Nephron progenitor cell (in vitro differentiated cells): ENCODE measurements at places on chromosomes 16 and 17.
A peak's percentile ranks its signal among the peaks of the same experiment; 100 is the strongest.

- H3K36me3 ChIP-seq: no peaks in the 10 kb centered on the region
- no peak overlapping the region for H3K27ac ChIP-seq
- H3K27me3 ChIP-seq: peaks cover 40% of the 10 kb centered on the region
- no peak overlapping the region for H3K4me3 ChIP-seq
- H3K4me1 ChIP-seq: peaks cover 13% of the 10 kb centered on the region
Observed at GRCh38 chr17:33976831-33977230, 278.3 kb upstream of the CCL2 start.

- peaks cover 99% of the 10 kb centered on the region for H3K27me3 ChIP-seq
- H3K36me3 ChIP-seq: no peaks in the 10 kb centered on the region
- H3K4me1 ChIP-seq: peaks cover 60% of the 10 kb centered on the region
- no peak overlapping the region for H3K4me3 ChIP-seq
- DNase-seq: no peak
Observed at GRCh38 chr17:49991409-49991808, 3.6 kb downstream of the DLX3 start.

DNA sequence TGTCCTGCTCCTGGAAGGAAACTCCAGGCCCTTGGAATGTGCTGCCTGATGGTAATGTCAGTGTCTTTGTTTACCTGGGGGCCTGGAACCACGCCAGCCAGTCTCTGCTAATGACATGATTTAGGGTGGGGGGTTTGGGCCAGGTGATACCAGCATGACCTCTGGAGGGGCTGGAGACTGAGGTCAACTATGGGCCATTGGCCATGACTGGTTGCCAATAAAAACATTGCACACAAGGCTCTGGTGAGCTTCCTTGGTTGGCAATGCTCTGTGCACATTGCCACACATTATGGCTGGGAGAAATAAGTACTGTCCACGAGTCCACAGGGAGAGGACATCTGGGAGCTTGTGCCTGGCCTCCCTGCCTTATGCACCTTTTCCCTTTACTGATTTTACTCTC, 52.5 kb downstream of the LITAF start:
- H3K27ac ChIP-seq: peak overlapping the region; percentile 47
- H3K4me1 ChIP-seq: peaks cover 33% of the 10 kb centered on the region
- H3K27me3 ChIP-seq: peaks cover 5% of the 10 kb centered on the region
- no peaks in the 10 kb centered on the region for H3K36me3 ChIP-seq

DNA sequence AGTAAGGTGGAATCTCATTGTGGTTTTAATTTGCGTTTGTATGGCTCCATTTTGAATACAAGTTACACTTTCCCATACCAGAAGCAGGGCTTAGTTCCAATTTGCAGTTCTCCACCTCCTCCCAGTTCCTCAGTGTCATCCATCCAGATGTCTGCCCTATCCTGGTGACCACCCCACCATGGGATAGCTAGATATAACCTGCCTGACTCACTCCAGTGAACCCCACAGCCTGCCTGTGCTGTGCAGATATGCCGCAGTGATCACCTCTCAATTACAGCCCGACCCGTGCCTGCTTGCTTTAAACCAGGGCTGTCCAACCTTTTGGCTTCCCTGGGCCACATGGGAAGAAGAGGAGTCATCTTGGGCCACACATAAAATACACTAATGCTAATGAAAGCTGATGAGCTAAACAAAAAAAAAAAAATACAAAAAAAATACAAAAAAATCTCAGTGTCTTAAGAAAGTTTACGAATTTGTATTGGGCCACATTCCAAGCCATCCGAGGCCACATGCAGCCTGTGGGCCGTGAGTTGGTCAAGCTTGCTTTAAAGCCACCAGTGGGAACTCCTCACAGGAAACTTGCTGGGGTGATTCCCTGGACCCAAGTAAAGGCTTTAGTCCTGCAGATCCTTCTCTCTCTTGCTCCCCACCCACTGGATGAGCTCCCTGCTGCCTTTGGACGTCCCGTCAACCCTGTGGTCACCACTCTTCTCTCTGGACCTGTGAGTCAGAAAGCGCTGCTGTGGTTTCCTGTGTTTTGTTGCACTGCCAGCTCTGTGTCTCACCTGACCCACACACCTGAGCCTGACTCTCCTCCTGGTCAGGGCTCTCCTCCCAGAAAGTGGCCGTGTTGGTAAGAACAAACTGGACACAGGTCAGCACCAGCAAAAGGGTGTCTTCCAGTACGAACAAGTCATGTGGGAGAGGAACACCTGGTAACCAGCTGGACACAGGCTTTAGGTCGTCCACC, 83.0 kb downstream of the EMP2 start:
- H3K4me1 ChIP-seq: peaks cover 5% of the 10 kb centered on the region
- H3K27me3 ChIP-seq: peaks cover 15% of the 10 kb centered on the region
- H3K36me3 ChIP-seq: peaks cover 13% of the 10 kb centered on the region
- no peak for DNase-seq
- H3K27ac ChIP-seq: peak overlapping the region; percentile 49

GRCh38 chr17:73879987-73880386, 235.7 kb upstream of the SDK2 start:
- no peak overlapping the region for H3K4me3 ChIP-seq
- H3K36me3 ChIP-seq: no peaks in the 10 kb centered on the region
- peaks cover 35% of the 10 kb centered on the region for H3K27me3 ChIP-seq
- H3K27ac ChIP-seq: no peak overlapping the region

- no peak overlapping the region for H3K27ac ChIP-seq
- H3K27me3 ChIP-seq: no peaks in the 10 kb centered on the region
- no peak overlapping the region for H3K4me3 ChIP-seq
- no peak for DNase-seq
- peaks cover 89% of the 10 kb centered on the region for H3K4me1 ChIP-seq
Observed at GRCh38 chr17:48502312-48502711, 28.5 kb downstream of the HOXB1 start.

GRCh38 chr16:73095142-73095820, 47.4 kb upstream of the ZFHX3 start:
- H3K27ac ChIP-seq: no peak overlapping the region
- peaks cover 16% of the 10 kb centered on the region for H3K27me3 ChIP-seq

DNA sequence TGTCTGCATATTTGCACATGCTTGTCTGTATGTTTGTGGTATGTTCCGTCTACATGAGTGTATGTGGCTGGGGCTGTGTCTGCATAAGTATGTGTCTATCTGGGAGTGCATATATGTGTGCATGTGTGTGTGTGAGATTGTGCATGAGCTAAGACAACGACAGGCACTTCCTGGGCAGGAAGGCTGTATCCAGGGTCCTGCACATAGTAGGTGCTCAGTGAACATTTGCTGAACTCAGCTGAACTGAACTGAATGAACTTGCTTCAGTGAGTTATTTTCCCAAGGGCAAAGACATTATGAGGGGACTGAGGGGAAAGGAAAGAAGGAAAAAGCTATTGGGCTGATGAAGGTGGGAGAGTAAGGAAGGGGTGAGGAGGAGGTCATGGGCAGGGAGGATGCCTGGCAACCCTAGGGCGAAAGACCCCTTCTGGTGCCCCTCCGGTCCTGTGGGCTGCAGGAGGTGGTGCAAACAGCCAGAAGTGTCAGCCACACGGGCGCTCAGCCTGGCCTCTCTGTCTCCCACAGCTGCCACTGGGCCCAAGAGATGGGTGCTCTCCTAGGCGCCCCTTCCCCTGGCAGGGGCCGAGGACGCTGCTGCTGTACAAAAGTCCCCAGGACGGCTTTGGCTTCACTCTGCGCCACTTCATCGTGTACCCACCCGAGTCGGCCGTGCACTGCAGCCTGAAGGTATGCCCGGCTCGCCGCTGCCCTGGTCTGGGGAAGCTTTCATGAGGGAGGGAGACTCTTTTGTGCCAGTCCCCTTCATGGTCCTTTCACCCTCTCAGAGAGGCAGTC, 29.5 kb downstream of the ARHGAP23 start:
- H3K36me3 ChIP-seq: no peaks in the 10 kb centered on the region
- peaks cover 3% of the 10 kb centered on the region for H3K27me3 ChIP-seq
- peak overlapping the region; percentile 76 for H3K27ac ChIP-seq
- peak overlapping the region; percentile 59 for H3K4me3 ChIP-seq
- peaks cover 87% of the 10 kb centered on the region for H3K4me1 ChIP-seq

- DNase-seq: no peak
- H3K36me3 ChIP-seq: peaks cover 41% of the 10 kb centered on the region
- H3K27ac ChIP-seq: no peak overlapping the region
- no peak overlapping the region for H3K4me3 ChIP-seq
Observed at GRCh38 chr16:23432176-23433128, 20.5 kb downstream of the COG7 start.

DNA sequence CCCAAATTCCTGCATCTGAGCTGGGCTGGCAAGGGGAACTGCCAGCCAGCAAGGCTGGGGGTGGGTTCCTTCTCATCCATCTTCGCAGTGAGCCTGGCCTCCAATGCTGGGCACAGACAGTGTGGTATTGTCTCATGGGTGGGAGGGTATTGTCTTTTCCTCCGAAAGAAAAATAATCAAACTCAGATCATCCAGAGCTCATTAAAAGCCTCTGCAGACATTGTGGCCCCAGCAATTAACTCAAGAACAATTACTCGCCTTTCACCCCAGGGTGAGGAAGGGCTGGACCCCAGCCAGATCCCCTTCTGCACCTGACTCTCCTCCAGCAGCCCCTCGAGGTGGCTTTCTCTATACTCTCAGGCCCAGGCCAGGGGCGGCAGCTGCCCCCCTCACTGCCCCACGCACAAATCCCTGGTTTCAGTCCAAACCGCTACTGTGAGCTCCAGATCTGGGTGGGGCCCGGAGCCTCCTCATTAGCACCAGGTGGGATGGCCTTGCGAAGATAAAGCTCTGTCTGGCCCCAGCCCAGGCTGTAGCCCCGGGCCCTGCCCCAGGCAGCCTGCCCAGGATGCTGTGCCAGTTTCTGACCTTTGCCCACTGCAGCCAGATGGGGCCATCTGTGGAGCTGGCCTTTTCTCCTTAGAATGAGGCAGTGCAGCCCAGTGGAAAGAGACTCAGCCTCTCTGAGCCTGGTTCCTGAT, 2.3 kb upstream of the KRT15 start:
- no peak overlapping the region for H3K4me3 ChIP-seq
- peaks cover 48% of the 10 kb centered on the region for H3K4me1 ChIP-seq
- no peak for DNase-seq
- peaks cover 14% of the 10 kb centered on the region for H3K36me3 ChIP-seq
- H3K27ac ChIP-seq: no peak overlapping the region

GRCh38 chr17:65495122-65496055, 66.1 kb downstream of the AXIN2 start:
- H3K4me1 ChIP-seq: peaks cover 52% of the 10 kb centered on the region
- H3K4me3 ChIP-seq: peak overlapping the region; percentile 70
- no peaks in the 10 kb centered on the region for H3K36me3 ChIP-seq

DNA sequence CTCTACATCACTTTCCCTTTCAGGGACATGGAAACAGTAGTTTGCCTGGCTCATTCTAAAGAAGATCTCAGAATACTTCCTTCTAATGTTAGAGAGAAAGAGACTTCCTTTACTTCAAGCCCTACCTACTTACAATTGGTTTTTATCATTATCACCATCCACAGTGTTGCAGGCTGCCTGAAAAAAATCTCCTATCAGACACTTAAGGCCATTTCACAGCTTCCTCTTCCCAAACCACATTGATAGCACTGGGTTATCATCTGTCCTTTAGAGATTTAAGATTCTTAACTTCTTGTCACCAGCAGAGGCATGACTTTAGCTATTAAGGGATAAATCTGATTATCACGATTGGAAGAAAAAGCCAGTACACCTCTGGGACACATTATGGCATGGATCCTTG, 178.5 kb upstream of the TBX2 start:
- H3K27me3 ChIP-seq: no peaks in the 10 kb centered on the region
- no peak overlapping the region for H3K4me3 ChIP-seq
- no peak for DNase-seq
- H3K36me3 ChIP-seq: no peaks in the 10 kb centered on the region
- peaks cover 42% of the 10 kb centered on the region for H3K4me1 ChIP-seq

DNA sequence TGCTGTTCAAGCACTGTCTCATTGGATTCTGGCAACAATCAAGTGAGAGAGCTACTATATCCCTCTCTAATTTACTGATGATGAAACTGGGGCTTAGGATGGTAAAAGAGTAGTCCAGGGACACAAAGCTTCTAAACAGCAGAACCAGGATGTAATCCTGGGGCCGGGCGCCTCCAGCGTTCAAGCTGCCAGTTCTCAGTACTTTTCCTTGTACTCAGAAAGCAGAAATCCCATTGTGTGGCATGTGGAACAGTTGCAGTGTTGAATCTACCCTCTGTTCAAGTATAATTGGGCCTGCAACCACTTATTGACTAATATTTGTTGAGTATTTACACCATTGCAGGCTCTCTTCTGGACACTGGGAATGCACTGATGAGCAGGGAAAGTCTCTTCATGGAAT, 14.5 kb upstream of the CDH13 start:
- no peaks in the 10 kb centered on the region for H3K36me3 ChIP-seq
- no peaks in the 10 kb centered on the region for H3K4me1 ChIP-seq
- H3K27me3 ChIP-seq: peaks cover 10% of the 10 kb centered on the region
- no peak overlapping the region for H3K27ac ChIP-seq
- H3K4me3 ChIP-seq: no peak overlapping the region

GRCh38 chr17:80939151-80940145, 52.2 kb upstream of the CHMP6 start:
- no peak overlapping the region for H3K4me3 ChIP-seq
- no peak overlapping the region for H3K27ac ChIP-seq
- peaks cover 37% of the 10 kb centered on the region for H3K4me1 ChIP-seq
- no peak for DNase-seq

DNA sequence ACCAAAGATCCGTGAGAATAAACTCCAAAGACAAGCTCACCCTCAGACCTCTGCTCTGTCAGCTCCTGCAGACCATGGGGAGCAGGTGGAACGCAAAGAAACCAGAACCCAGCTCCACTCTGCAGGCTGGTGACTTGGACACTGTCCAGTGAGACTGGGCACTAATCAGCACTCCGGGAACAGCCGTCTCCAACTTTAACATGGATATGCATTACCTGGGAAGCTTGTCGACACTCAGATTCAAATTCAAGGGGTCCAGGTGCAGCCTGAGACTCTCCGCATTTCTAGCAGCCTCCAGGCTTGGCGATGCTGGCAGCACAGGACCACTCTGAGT, 9.1 kb downstream of the SLX4 start:
- no peak overlapping the region for H3K27ac ChIP-seq
- peaks cover 87% of the 10 kb centered on the region for H3K36me3 ChIP-seq
- DNase-seq: no peak
- H3K4me1 ChIP-seq: no peaks in the 10 kb centered on the region

GRCh38 chr17:19757536-19758180, 9.6 kb upstream of the ALDH3A1 start:
- no peak overlapping the region for H3K4me3 ChIP-seq
- no peaks in the 10 kb centered on the region for H3K36me3 ChIP-seq
- no peak for DNase-seq

- no peak overlapping the region for H3K27ac ChIP-seq
- peaks cover 28% of the 10 kb centered on the region for H3K4me1 ChIP-seq
Observed at GRCh38 chr17:66338937-66339336, 36.5 kb downstream of the PRKCA start.
